CD4-positive, alpha-beta T cell treated with Interleukin-17A for 4 hours (primary cell): ENCODE measurements at places on chromosomes 16 and 17.

GRCh38 chr17:5516060-5516792 is 29.9 kb downstream of the MIS12 start:
- no peak for DNase-seq

DNA sequence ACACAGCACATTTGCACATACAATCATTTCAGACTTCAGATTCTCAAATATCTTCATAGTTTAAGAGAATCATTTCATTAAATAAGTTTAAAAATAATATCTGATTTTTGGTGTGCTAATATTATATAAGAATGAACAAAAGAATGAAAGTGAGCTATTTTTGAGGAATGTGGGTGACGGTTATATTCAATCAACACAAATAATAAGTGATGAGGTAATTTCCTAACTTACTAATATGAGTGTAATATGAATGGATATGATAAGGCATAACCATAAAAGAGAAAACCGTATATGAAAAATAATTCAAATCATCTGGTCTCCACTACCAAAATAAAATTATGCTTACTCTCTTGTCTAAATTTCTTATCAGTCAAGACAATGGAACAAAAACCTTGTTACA is 68.4 kb upstream of the NACA2 start:
- DNase-seq, result no peak

GRCh38 chr16:23302045-23302956 is at the start of gene SCNN1B:
Gene SCNN1B (plus strand): TSS chr16:23302302. CDS start chr16:23348600, 46,298 bp downstream.
- no peak for DNase-seq

DNA sequence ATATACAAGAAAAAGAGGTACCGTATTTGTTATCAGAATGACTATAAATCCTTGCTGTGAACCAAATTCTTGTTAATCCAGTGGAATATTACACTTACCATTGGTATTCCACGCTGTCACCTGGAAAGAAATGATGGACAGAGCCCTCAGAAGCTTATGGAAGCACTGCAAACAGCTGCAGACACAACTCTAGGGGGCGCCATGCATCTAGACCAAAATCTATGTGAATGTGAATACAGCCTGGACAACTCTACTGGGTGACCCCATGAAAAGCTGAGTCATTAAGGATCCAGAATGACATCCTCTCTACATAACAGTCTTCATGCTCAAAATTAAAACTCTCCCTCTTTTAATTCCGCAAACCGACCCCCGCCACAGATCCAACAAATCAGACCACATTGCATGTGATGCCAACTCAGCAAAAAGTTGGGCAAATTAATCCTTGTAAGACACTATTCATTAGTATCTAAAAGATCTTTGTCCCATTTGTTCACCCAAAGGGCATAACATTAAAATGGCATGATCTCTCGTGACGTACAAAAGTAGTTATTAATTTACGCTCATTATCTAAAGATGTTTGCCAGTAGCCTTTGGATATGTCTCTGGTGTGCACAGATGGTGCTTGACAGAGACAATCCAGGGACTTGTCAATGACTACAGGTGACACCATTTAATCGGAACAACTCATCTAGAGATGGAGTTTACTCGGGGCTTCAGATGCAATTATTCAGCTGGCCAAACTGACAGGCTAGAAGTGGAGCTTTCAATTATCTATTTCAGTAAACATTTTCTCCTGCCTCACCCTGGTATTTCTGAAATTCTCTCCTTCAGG is 552.7 kb upstream of the PSMD7 start:
- no peak for DNase-seq

- peak; percentile 3 for DNase-seq
Measured at GRCh38 chr17:841313-841712, 59.2 kb downstream of the MRM3 start.

DNA sequence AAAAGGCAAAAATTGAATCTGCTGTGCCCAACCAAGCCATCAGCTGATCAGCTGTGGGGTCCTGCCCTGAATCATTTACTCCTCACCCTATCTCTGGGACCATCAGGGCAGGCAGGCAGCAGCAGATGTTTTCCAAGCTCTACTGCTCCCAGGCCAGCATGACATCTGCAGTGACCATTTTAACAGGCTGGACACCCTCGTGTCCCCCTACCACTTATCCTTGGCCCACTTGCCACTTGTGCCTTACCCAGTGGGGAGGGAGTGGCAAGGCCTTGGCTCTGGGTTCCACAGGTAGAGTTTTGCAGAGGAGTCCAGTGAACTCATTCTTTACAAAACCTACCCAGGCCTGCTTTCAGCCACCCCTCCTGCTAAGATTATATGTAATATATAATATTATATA is 12.0 kb upstream of the CA4 start:
- DNase-seq, result no peak
